Small intestine (tissue), 16 donors: ENCODE measurements at places on chromosomes 1 and 21.

- peak; percentile 12 for DNase-seq
Observed at GRCh38 chr1:84361796-84362195, 36.5 kb upstream of the DNASE2B start.

- DNase-seq = no peak
Observed at GRCh38 chr1:215888159-215888558, 321.1 kb downstream of the KCTD3 start.

DNA sequence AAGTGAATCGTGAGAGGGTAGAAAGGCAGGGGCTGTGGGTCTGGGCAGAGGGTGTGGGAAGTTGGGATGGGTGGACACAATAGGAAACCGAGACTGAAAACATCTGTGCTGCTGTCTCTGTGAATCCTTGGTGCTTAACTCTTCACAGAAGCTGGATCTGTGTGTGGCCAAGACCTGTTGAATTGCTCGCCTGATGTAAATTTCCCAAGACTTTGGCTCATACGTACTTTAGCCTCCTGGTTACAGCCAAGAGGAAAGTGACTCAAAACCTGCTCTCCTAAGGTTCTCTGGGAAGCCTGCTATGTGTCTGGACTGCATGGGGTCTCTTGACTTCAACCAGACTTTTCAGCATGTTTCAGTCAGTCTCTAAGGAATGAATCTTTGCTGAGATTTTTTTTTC is 270.3 kb downstream of the RWDD3 start:
- no peak for DNase-seq

DNA sequence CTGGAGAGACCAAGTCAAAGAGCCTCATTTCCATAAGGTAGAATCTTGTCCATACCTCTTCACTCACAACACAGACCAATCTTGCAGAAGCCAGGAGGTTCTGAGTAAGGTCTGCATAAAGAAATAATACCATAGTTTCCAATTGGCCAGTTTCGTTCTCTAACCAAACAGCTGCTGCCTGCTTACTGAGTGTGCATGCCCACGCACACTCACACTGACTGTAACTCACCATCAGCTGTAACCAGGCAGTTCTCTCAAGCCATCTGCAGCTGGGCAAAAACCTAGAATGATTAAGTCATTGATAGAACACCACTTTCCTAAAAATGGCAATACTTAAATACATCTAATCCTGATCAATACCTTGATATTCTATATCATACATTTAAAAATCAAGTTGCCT is 106.6 kb upstream of the VAV3 start:
- DNase-seq = no peak

- no peak for DNase-seq
Observed at GRCh38 chr1:246074421-246074820, 432.7 kb downstream of the SMYD3 start.

DNA sequence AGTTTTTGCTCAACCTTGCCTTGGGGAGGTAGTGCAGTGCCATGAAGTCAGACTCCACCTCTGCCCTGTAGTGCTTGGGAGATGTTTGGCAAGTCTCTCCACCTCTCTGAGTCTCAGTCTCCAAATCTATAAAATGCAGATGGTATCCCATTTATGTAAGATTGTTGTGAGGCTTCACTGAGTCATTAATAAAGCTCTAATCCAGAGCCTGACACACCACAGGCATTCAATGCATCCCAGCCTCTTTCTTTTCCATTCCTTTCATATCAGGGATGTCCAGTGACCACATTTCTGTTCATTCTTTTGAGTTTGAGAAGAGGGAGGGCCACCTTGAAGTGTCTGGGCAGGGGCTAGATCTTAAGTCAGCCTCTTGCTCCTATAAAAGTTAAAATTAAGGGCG is 37.6 kb upstream of the LMO4 start:
- DNase-seq = no peak

DNA sequence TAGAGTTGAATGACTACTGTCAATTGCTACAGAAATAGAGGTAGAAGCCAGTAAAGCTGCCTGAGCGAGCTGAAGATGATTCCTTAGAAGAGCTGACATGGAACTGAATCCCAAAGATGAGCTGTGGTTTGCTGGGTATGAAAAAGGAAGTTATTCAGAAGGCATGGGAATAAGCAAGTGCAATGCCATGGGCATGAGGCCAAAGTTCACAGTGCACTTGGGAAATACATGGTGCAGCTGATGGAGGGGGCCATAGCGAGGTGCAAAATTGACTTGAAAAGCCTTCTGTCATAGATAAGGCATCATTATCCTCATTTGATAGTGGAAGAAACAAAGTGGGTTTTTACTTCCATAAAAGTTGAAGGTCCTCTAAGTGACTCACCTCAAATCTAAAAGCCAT is 88.6 kb downstream of the NEK7 start:
- no peak for DNase-seq

GRCh38 chr1:244854166-244854565 is 10.2 kb downstream of the HNRNPU start:
- no peak for DNase-seq

GRCh38 chr1:231200388-231201031 is 38.7 kb downstream of the TRIM67 start:
- no peak for DNase-seq

- peak; percentile 14 for DNase-seq
Observed at GRCh38 chr1:197838836-197839235, 63.6 kb upstream of the DENND1B start.

DNA sequence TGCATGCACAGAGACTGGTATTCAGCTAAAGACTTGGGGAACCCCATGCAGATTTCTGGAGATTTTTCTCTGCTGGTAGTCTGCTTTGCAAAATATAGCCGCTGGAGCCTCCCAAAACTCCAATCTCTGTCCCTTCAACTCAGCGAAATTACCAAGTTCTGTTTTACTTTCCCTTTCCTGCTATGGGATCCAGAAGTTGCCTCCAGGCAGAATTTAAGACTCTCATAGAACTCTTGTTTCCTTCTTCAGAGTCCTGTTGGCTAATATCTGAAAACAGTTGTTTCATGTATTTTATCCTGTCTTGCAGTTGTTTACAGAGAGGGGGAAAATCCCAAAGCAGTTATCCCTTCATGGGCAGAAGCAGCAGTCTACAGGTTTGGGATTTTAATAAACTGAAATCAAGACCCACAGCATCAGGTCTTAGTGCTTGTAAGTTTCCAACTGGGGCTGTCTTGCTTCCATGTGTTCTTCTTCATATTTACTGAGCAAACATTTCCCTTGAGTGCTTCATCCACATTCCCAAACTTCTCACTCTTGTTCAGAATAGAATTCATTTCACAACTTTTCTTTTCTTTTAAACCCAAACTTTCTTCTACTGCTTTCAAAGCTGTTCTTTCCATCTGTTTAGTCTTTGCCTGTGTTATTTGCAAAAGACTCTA is 221.3 kb upstream of the DMRTA2 start:
- no peak for DNase-seq

- no peak for DNase-seq
Observed at GRCh38 chr1:154812877-154813276, 57.2 kb downstream of the KCNN3 start.

DNA sequence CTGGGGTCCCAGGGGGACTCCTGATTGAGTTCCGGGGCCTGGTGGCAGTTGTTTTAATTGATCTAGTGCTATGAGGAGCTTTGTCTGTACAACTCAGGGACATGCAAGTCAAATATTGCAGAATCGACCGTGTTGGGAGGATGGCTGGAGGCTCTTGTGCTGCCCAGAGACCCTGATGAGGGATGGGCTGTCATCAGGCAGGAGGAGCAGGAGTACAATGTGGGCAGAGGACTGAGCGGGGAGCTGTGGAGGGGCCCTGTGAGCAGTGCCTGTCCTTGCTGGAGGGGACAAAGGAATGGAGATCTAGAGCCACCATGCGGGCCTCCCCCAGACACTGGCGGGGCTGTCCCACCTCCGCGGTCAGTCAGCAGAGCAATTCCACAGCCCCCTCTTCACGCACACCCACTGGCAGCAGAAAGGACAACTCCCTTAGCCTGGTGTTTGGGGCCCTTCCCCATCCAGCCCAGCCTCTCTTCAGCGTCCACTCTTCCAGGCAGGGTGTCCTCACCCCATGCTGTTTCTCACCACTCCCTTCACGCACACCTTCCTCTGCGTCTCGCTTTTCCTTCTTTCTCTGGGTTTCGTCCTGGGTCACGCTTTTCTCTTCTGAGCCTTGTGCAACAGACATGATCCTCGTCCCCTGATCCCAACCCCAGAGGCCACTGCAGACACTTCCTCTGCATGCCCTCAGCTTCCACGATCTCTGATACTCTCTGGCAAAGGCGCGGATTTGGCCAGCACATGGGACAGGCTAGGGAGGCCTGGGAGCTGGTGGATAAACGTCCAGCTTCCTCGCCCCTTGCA is 122.6 kb downstream of the GRIK3 start:
- DNase-seq = no peak

DNA sequence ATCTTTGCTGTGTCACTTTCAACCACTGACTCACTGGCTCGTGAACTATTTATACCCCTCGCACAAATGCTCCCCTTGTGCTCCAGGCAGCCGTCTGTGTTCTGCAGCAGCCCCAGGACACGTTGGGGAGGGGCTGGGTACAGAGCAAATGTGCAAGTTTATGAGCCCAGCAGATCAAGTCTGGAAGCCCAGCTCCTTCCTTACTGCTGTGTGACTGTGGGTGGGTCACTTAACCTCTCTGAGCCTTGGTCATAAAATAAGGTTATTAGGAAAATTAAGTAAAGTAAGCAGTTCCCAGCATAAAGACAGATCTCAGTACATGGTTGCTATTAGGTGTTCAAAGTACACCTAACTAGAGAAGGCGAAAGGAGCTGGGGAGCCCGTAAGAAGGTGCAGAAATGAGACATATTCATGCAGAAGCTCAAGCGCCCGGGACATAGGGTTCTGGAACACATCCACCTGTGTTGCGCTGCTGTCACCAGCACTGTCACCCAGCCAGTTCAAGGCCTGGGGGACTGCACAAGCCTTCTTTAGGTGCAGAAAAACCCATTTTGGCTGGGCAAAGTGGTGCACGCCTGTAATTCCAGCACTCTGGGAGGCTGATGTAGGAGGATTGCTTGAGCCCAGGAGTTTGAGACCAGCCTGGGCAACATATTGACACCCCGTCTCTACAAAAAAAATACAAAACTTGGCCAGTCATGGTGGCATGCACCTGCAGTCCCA is 13.8 kb downstream of the EFHD2 start:
- DNase-seq = peak; percentile 66

DNA sequence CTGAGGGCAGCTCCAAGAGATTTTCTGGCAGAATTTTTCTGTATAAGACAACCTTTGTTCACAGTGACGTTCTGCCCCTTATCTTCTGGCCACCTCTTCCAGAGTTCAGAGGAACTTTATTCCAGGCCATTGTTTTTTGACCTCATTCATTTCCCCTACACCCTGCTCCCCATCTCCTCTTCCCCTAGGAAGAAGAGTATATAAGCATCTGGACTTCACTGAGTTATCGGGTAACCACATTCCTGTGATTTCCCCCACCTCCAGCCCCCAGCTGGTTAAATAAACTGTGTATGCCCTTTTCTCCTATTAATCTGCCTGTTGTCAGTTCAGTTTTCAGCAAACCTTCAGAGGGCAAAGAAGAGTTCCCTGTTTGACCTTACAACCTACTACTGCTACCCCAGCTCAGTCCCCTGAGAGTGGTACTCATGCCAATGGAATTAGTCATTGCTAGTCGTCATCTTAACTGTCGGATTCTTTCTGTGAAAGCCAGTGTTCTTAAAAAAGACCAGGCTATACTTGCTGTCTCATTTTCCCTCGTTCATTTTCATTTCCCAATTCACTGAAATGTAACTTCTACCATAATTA is 14.3 kb upstream of the ALG14 start:
- DNase-seq = peak; percentile 15

DNA sequence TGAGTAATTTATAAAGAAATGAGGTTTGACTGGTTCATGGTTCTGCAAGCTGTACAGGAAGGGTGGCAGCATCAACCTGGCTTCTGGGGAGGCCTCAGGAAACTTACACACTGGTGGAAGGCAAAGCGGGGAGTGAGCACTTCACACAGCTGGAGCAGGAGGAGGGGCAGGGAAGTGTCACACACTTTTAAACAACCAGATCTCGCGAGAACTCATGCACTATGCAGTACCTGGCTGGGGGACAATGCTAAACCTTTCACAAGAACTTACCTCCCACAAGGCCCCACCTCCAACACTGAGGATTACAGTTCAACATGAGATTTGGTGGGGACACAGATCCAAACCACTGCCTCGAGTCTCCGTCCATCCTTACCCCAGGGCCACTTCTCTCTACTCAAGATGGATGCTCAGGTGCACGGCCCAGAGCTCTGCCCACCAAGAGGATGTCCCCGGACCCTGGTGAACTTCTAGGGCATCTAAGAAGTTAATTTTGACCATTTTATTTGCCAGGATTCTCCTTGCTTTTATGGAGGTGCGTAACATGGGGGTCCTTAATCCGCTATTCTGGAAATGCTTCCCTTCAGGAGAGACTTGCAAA is 22.7 kb upstream of the ACTRT2 start:
- no peak for DNase-seq

DNA sequence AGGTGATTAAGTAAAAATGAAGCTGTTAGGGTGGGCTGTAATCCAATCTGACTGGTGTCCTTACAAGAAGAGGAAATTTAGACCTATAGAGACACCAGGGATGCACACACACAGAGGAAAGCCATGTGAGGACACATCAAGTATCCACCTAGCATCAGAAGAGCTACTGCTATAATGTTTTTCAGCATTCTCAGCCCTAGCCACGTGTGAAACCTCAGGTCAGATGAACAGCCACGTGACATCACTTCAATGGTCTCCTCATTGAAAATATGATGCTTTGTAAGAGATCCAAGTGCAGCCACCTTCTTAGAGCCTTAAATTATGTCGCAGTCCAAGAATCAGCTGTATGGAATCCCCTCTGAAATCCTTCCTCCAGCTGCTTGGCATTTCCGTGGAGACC is 65.1 kb downstream of the C1orf87 start:
- DNase-seq = no peak

DNA sequence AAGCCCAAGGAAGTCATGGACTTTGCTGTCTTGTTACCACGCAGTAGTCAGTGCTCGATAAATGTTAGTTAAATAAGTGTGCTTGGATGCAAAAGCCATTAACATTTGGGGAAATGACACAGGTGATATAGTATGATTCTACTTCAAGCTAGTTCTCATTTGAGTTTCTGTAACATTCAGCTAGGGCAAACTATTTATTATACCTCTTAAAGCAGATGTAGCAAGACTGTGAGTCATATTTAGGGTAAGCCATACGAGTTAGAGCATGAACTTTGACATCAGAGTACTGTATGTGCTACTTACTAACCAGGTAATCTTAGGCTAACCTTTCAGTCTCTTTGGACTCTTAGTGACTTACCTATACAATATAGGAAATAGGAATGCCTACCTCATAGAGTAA is 21.0 kb downstream of the CLCA4 start:
- DNase-seq = peak; percentile 56

GRCh38 chr1:175043824-175044223 is 20.6 kb upstream of the MRPS14 start:
- no peak for DNase-seq

GRCh38 chr1:183881387-183882131 is 76.6 kb downstream of the RGL1 start:
- DNase-seq = peak; percentile 64

DNA sequence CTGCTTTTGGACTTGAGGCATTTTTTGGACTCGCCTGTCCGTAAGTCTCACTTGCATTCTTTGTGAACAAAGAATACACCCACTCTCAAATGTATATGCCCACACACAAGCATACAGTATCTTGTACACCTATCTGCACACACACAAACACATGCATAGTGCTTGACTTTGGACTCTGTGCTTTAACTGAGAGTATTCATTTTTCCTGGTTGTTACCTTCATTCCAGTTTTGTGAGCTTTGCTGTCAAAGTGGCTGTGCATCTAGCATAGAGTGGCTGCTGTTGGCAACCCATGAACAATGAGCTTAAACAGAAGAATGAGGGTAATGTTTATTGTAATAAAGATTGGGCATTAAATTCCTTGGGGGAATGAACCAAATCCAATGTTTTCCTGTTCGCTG is 199.0 kb downstream of the PDE4B start:
- DNase-seq = no peak
